ENCODE measurements at places on chromosomes 5 and 9. TPM values are rescaled to one million over a fixed set of nuclear protein-coding genes. Genes with fewer than 3 reads are reported as not detected.

Gene LRRC70
- total RNA-seq: 0.32 TPM

Gene WWC1
- 80.3 TPM for total RNA-seq

Gene OXCT1
- 2.6 TPM for total RNA-seq

Gene PTGS1
- total RNA-seq: 1.4 TPM

Gene SAPCD2
- total RNA-seq: 22.7 TPM

Gene PCDHA12
- total RNA-seq: 3.4 TPM

Gene SPINK4
- total RNA-seq: not detected

All from A549 treated with GW870086 at 1 μM for 4 hours (cell line).